ENCODE measurements at places on chromosomes 7 and 10.

GRCh38 chr7:19143881-19144574, 1.2 kb downstream of the FERD3L start:
- H3K36me3 ChIP-seq, result no peaks in the 10 kb centered on the region
- peaks cover 5% of the 10 kb centered on the region for H3K4me1 ChIP-seq
- no peak overlapping the region for H3K27ac ChIP-seq
- no peak for DNase-seq
- no peak overlapping the region for H3K4me3 ChIP-seq
- peaks cover 33% of the 10 kb centered on the region for H3K27me3 ChIP-seq

- H3K36me3 ChIP-seq, result no peaks in the 10 kb centered on the region
- H3K4me3 ChIP-seq, result no peak overlapping the region
- peaks cover 7% of the 10 kb centered on the region for H3K4me1 ChIP-seq
- H3K27me3 ChIP-seq, result no peaks in the 10 kb centered on the region
Measured at GRCh38 chr7:36690514-36691187, 33.6 kb downstream of the AOAH start.

GRCh38 chr10:116893686-116894037, 44.4 kb downstream of the ENO4 start:
- DNase-seq, result no peak
- no peak overlapping the region for H3K4me3 ChIP-seq

GRCh38 chr10:14047431-14047830, 283.3 kb downstream of the FRMD4A start:
- no peak for DNase-seq
- no peaks in the 10 kb centered on the region for H3K27me3 ChIP-seq
- H3K4me3 ChIP-seq, result no peak overlapping the region
- no peak overlapping the region for H3K27ac ChIP-seq
- H3K36me3 ChIP-seq, result no peaks in the 10 kb centered on the region

DNA sequence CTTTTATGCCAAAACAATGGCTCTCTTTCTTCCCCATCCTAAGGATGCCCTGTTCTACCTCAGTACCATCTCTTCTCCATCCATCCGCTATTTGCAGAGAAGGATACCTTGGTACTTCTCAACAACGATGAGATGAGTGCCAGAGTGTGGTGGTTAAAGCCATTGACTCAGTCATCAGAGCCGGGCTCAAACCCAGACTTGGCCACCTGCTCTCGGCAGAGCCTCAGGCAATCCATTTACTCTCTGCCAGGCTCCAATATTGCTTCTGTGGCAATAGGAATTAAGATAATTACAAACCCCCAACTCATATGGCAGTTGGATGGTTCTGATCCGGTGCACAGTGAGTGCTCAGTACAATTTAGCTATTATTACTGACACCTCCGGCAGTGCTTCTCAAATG, 121.3 kb downstream of the PRLHR start:
- no peaks in the 10 kb centered on the region for H3K4me1 ChIP-seq
- H3K4me3 ChIP-seq, result no peak overlapping the region
- DNase-seq, result no peak
